ENCODE measurements at places on chromosomes 11 and 22. TPM values are rescaled to one million over a fixed set of nuclear protein-coding genes. Genes with fewer than 3 reads are reported as not detected.
A peak's percentile ranks its signal among the peaks of the same experiment; 100 is the strongest.

The MCHR1 gene
- not detected for total RNA-seq

GRCh38 chr11:213111-213510 lies 5.6 kb downstream of the RIC8A start:
- peak; percentile 46 for DNase-seq

- no peak for DNase-seq
Measured at GRCh38 chr11:64563966-64564365, 27.1 kb upstream of the SLC22A12 start.

The MS4A14 gene
- 7.2 TPM for total RNA-seq

The DDT gene
- total RNA-seq: 82.8 TPM

- no peak for DNase-seq
Measured at GRCh38 chr11:29734287-29734686, 282.5 kb downstream of the KCNA4 start.

- no peak for DNase-seq
Measured at GRCh38 chr11:113977071-113977490, 2.2 kb downstream of the HTR3A start.

The SEC14L6 gene
- total RNA-seq: 0.41 TPM

GRCh38 chr22:28346308-28346707 lies 333.3 kb downstream of the TTC28 start:
- DNase-seq: no peak

The SLC6A5 gene
- not detected for total RNA-seq

DNA sequence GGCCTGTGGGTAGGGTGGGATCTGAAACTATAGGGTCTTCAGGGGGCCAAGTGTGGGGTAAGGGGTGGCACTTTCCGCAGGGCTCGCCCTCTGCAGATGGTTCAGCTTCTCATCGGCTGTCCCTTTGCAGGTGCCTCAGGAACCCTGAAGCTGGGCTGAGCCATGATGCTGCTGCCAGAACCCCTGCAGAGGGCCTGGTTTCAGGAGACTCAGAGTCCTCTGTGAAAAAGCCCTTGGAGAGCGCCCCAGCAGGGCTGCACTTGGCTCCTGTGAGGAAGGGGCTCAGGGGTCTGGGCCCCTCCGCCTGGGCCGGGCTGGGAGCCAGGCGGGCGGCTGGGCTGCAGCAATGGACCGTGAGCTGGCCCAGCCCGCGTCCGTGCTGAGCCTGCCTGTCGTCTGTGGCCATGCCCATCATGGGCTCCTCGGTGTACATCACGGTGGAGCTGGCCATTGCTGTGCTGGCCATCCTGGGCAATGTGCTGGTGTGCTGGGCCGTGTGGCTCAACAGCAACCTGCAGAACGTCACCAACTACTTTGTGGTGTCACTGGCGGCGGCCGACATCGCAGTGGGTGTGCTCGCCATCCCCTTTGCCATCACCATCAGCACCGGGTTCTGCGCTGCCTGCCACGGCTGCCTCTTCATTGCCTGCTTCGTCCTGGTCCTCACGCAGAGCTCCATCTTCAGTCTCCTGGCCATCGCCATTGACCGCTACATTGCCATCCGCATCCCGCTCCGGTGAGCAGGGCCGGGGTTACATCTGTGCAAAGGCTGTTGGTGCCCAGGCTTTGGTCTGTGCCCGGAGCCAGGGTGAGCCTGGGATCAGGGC lies 5.8 kb downstream of the ADORA2A start:
- DNase-seq: peak; percentile 61

DNA sequence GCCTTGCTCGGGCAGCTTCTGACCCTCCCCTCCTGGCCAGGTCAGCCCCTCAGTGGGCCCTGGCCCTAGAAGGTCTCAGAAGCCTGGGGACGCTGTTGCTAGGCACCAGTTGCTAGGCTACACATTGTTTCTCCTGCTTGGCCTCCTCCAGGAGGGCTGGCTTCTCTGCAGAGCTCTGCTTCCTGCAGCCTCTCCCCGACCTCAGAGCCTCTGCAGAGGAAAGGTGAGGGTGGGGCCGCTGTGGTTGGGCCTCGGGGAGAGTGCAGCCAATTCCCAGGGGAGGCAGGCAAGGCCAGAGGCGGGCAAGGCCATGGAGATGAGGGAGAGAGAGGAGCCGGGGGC lies 27.6 kb upstream of the LRRC10B start:
- no peak for DNase-seq

- DNase-seq: no peak
Measured at GRCh38 chr11:102293873-102294601, 23.2 kb upstream of the BIRC3 start.

GRCh38 chr11:63951779-63952536 lies 13.2 kb downstream of the NAA40 start:
- DNase-seq: no peak

DNA sequence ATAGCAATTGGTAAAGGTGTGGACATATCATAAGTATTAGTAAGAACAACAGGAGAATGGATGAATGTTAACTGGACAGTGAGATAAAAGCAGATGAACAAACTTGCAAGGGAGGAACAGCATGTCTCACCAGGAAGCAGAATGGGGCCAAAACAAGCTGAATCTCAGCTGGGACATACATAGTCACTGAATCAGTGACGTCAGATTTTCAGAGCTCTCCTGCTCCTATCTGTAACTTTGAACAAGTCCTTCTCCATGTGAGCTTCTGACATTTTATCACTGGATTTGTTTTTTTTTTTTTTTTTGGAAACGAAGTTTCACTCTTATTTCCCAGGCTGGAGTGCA lies 118.7 kb downstream of the BBOX1 start:
- no peak for DNase-seq

GRCh38 chr11:67463680-67464410 lies 5.2 kb downstream of the TMEM134 start:
- DNase-seq: peak; percentile 90

The PDE2A gene
- 48.9 TPM for total RNA-seq

GRCh38 chr11:11208994-11209393 lies 144.1 kb downstream of the CSNK2A3 start:
- no peak for DNase-seq

The RIMBP3B gene
- total RNA-seq: not detected

The SAA1 gene
- 1.6 TPM for total RNA-seq

DNA sequence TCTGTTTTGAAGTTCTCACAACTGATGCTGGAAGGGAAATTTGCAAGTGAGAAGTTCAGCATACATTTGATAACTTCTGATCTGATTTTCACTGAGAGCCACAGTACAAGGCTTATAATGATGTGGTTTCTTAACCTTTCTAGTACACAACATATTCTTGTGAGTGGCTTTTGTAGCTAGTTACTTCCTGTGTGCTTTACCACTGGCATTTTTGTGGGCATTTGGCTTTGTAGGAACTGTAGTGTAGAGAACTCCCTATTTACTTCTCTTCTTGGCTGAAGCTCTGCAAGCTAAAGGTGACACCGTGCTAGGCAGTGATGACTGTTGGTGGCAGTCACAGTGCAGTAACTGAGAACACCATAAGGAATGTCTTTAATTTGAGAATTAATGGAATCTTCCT lies 14.9 kb downstream of the USP47 start:
- DNase-seq: no peak

- no peak for DNase-seq
Measured at GRCh38 chr22:22213231-22213630, 31.4 kb upstream of the VPREB1 start.

The TESMIN gene
- not detected for total RNA-seq

- no peak for DNase-seq
Measured at GRCh38 chr22:40728731-40729189, 49.5 kb downstream of the MCHR1 start.

The SAA4 gene
- total RNA-seq: not detected

The PNPLA5 gene
- not detected for total RNA-seq

GRCh38 chr11:117986981-117987574 lies 884 bp downstream of the IL10RA start:
- DNase-seq: no peak

The ABTB2 gene
- 1.8 TPM for total RNA-seq

The SEC14L2 gene
- 4.7 TPM for total RNA-seq

The RRP7A gene
- 17.1 TPM for total RNA-seq

GRCh38 chr22:27197052-27197451 lies 539.7 kb downstream of the MIAT start:
- DNase-seq: no peak

- DNase-seq: no peak
Measured at GRCh38 chr22:45717789-45718188, 46.2 kb downstream of the ATXN10 start.

GRCh38 chr22:47043835-47044721 lies 281.6 kb downstream of the TBC1D22A start:
- DNase-seq: peak; percentile 61

DNA sequence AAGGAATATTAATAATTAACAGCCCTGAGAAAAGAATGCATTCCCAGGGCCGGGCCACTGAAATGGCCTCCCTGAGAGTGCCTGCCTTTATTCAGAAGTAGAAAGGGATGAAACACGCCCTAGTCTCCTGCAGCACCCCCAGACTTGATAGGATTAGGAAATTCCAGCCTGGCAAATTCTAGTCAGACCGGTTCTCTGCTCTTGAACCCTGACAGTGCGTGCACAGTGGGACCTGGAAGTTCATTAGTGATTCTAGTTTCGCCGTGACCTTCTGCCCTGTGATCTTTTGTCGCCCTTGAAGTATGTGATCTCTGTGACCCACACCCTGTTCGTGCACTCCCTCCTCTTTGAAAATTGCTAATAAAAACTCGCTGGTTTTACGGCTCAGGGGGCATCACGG lies 2.1 kb upstream of the GSTP1 start:
- no peak for DNase-seq

DNA sequence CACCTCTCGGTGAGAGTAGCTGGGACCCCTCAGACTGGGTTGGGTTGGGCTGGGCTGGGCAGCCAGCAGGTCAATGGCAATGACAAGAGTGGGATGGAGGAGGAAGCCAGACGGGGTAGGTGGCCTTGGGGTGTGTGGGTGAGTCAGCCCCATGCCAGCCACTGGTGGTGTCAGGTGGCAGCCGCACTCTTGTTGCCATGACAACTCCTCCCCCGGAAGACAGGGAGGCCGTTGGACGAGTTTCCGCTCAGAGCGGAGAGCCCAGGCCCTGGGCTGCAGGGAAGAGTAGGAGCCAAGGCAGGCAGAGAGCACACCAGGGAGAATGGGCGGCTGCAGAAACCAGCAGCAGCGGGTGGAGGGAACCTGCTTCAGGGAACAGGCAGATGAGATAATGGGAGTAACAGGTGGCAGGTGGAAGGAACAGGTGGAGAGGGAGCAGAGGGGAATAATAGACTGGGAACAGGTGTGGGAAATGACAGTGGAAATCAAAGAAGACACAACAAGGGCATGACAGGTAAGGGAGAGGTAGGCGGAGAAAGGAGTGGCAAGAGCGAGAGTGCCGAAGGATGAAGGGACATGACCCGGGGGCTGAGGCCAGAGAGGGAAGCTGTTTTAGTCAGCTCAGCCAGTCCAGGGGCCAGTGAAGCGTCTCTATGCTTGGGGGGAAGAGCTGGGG lies 8.7 kb downstream of the SPTBN2 start:
- no peak for DNase-seq

- DNase-seq: no peak
Measured at GRCh38 chr22:45265535-45265934, 19.2 kb upstream of the UPK3A start.

DNA sequence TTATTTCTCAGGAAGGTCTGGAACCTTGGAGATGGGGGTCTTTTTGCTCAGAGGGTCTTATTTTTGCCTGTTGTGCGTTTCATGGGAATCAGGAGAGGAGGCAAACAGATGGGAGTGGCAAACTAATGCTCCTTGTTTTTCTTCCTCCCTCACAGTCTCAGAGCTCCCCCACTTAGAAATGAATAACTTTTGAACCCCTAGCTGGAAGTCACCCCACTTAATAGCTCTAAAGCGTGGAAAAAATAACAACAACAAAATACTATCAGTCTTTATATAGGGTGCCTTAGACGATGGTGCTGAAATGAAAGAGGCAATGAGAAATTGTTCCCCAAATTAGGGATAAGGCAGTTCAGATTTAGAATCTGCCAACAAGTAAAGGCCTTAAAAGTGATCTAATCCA lies 76.8 kb upstream of the BDNF start:
- no peak for DNase-seq

GRCh38 chr11:134538742-134539141 lies 126.7 kb upstream of the B3GAT1 start:
- DNase-seq: peak; percentile 50

DNA sequence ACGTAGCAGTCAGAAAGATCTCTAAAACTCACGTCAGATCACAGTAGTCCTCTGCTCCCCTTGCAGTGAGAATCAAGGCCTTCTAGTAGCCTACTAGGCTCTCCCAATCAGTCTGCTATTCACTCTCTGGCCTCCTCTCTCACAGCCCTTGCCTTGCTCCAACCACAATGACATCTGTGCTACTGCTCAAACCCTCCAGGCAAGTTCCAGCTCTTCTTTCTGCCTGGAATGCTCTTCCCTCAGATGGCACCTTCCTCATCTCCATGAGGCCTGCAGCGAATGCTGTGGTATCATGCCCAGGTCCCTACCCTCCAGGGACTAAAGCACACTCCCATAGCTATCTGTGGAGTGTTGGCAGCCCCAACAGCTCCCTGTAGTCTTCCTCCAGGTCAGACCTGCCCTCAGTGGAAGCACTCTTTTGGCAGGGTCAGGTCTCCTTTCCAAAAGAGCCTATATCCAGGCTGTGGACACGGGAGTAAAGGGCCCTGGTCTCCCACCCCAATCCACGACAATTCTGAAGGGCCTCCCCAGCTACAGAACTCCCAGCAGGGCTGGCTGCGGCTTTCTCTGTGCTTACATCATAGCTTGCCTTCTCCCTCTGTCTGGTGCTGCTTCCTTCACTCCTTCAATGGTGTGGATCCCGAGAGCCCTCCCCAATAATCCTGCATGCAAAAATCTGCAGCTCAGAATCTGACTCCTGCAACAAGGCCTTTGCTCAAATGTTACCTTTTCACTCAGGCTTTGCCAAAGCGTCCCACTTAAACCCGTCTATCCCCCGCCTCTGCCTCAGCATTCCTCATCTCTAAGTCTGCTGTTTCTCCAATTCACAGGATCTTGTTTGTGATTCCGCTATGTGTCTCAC lies 8.9 kb downstream of the HIRA start:
- no peak for DNase-seq

- DNase-seq: peak; percentile 66
Measured at GRCh38 chr22:20431511-20432192, 6.0 kb downstream of the SCARF2 start.

GRCh38 chr22:32815943-32816342 lies 14.4 kb downstream of the TIMP3 start:
- peak; percentile 54 for DNase-seq

The IFTAP gene
- total RNA-seq: 77.3 TPM

The HEPHL1 gene
- not detected for total RNA-seq

DNA sequence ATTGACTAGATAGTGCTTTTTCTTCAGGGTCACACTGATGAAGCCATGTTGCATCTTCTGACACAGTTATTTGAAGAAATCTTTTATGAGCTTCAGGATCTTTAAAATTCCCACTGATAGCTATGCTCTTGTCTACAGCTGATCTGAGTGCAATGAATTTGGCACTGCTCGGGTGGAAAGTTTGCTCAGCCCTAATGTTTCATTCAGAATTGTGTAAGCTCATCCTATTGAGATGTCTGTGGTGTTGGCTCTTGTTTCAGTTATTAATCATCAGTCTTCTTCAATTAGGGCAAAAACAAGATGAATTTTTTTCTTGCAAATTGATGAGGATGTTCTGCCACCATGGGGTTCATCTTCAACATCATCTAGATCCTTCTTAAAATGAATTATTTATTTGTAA lies 1387.0 kb upstream of the RAG2 start:
- DNase-seq: no peak

GRCh38 chr22:40449676-40450035 lies 79.3 kb downstream of the SGSM3 start:
- no peak for DNase-seq

The EIF3L gene
- total RNA-seq: 515 TPM

All from sigmoid colon (tissue), 7 donors.